ENCODE measurements at places on chromosomes 12 and 14.
A peak's percentile ranks its signal among the peaks of the same experiment; 100 is the strongest.

DNA sequence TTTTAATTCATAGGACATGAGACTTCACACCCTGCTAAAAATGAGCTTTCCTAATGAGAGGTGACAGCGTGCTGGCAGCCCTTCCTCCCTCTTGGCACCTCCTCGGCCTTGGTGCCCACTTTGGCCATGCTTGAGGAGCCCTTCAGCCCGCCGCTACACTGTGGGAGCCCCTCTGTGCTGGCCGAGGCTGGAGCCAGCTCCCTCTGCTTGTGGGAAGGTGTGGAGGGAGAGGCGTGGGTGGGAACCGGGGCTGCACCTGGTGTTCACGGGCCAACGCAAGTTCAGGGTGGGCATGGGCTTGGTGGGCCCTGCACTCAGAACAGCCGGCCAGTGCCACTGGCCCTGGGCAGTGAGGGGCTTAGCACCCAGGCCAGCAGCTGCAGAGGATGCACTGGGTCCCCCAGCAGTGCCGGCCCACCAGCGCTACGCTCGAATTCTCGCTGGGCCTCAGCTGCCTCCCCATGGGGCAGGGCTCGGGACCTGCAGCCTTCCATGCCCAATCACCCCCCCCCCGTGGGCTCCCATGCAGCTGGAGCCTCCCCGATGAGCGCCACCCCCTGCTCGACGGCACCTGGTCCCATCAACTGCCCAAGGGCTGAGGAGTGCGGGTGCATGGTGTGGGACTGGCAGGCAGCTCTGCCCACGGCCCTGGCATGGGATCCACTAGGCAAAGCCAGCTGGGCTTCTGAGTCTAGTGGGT lies 22.7 kb upstream of the B4GALNT1 start:
- no peak for DNase-seq

DNA sequence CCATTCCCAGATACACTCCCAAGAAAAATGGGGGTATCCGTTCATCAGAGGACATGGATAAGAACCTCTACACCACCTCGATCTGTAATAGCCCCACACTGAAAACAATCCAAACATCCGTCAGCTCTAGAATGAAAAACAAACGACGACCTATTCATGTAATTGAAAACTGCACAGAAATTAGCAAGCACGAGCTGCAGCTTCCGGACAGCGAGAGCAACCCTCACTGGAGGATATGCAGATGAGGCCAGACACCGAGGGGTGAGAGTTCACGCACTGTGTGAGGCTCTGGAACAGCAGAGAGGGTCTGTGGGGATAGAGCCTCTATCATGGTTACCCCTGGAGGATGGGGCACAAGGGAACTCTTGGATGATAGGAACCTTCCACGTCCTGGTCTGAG lies 143.9 kb upstream of the NCOR2 start:
- DNase-seq = no peak

DNA sequence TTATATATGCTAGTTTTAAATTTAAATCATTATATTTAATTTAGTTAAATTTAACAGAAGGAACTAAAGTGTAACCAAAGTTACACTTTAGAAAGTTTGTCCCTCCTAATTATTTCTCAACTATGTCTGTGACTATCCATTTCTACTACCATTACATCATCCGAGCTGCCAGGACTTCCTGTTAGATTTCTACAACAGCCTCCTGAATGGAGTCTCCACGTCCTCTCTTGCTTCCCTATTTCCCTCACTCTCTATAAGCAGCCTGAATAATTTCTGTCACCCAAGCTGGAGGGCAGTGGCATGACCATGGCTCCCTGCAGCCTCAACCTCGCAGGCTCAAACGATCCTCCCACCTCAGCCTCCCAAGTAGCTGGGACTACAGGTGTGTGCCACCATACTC lies 84.1 kb downstream of the TTC7B start:
- DNase-seq = no peak

DNA sequence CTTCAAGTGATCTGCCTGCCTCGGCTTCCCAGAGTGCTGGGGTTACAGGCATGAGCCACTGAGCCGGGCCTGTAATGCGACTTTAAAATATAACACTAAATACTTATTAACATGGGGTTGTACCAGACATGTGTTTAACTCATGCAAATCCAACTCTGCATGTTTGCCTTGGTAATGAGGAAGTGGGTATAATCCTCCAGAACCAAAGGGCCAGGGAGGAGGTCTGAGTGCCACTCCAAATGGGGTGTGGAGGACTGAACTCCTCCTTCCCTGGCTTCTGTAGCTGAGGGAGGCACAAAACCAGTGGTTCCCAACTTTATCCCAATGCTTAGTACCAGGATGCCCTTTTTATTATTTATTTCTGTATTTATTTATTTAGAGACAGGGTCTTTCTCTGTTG lies 61.6 kb upstream of the MED13L start:
- no peak for DNase-seq

DNA sequence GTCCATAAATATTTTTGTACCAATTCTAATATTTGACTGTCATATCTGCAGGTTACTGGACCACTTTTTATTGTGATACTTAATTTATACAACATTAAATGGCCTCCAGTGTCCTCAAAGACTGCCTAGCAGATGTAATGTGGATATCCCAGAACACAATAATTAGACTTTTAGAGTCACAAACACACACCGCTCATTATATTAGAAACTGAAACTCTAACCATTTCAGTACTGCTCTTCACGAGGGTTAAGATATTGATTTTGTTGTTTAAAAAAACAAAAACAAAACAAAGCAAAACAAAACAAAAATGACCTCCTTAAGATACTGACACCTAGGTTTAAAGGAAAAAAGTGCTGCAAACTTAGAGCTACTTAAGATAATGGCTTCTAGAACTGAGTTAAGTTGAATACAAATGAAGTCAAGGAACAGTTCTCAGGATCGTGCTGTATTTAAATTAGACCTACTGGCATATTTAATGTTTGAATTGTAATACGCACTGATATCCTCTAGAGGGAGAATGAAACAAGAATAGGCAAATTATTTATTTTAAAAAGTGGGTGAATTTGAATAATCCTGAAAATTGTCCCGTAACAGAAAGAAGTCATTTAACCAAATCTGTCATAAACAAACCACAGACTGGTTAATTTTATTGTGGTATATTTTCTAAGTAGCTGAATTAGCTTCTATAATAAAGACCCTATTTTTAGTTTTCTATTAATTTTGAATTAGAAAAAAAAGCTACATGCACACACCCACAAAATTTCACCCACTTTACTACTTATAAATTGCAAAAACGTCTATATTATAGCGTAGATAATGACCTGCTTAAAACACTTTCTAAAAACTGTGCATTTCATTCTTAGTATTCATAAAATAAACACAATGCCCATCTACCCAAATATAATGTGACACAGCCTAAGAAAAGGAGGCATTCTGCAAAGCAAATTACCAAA lies 395.2 kb upstream of the DCN start:
- no peak for DNase-seq

DNA sequence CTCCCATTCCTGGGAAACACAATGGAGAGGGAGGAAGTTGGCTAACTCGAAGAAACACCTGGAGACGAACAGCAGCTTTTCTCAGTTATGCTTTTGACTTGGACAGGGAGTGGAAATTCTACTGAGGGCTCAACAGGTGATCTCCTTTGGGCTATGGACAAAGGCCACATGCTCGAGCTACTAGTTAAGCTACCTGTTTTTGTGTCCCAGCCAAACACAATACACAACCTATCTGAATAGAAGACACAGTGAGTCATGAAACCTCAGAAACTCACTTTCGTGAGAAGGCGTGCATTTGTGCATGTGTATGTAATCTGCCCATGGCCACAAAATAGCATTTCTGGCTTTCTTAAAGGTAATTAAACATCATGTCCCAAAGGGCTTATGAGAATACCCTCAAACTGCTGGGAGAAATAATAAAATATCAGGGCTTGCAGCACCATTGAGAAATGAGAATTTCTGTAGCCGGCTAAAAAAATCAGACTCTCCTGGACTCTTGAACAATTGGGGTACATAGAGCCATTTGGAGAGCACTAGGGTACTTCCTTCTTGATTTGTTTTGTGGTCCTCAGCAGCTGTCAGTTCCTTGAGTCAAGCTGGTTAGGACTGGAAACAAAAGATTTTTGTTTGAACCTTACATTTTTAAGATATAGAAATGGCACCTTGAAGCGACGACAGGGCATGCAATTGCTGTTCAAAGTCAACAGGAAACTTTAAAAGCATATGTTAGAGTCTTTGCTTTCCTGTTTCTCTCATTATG lies 85.5 kb upstream of the PTHLH start:
- no peak for DNase-seq

GRCh38 chr12:1013618-1014489 lies 22.8 kb downstream of the ERC1 start:
- DNase-seq = no peak

GRCh38 chr12:2783936-2784600 lies 10.7 kb upstream of the FKBP4 start:
- DNase-seq = peak; percentile 75

GRCh38 chr12:13000616-13000924 lies 505 bp upstream of the HEBP1 start:
- no peak for DNase-seq

GRCh38 chr14:77584809-77585208 lies 31.6 kb downstream of the SPTLC2 start:
- DNase-seq = no peak
